ENCODE measurements at places on chromosomes 2 and 18.

- no peak for DNase-seq
Measured at GRCh38 chr2:120599072-120599471, 136.6 kb upstream of the GLI2 start.

DNA sequence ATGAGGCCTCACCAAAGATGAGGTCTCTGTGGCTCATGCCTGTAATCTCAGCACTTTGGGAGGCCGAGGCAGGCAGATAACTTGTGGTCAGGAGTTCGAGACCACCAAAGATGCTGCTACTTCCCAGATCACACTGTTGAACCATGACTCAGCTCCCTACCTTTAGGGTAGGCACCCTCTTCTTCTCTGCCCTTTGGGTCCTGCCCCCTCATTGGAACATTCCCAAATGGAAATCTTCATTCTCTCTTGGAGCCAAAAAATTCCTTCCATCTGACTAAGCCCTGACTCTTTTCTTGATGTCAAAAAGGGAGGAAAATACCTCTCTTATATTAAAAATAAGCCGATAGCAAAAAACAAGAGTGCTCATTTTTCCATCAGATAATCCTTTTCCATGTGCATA, 183.5 kb downstream of the PAX3 start:
- no peak for DNase-seq

- no peak for DNase-seq
Measured at GRCh38 chr18:65329010-65329409, 421.8 kb upstream of the CDH7 start.

DNA sequence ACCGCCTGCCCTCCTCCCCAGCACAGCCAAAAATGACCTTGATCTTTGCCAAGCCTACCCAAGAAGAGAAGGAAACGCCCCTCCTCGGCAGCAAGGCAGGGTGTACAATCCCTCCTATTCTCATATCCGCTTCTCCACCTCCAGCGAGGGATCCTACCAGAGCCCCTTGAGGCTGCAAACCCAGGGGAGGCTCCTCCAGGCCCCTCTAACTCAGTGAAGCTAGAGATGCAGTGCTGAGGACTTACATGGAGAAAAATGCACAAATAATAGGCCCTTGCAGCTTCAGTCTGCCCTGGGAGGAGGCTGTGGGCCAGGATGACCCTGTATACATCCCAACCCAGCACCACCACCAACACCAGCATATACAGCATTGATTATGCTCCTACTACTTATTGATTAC, 46.9 kb upstream of the POMC start:
- DNase-seq, result no peak

GRCh38 chr2:239399921-239400595, 762 bp downstream of the HDAC4 start:
- DNase-seq, result no peak

GRCh38 chr2:121884078-121884477, 128.6 kb downstream of the TSN start:
- no peak for DNase-seq

DNA sequence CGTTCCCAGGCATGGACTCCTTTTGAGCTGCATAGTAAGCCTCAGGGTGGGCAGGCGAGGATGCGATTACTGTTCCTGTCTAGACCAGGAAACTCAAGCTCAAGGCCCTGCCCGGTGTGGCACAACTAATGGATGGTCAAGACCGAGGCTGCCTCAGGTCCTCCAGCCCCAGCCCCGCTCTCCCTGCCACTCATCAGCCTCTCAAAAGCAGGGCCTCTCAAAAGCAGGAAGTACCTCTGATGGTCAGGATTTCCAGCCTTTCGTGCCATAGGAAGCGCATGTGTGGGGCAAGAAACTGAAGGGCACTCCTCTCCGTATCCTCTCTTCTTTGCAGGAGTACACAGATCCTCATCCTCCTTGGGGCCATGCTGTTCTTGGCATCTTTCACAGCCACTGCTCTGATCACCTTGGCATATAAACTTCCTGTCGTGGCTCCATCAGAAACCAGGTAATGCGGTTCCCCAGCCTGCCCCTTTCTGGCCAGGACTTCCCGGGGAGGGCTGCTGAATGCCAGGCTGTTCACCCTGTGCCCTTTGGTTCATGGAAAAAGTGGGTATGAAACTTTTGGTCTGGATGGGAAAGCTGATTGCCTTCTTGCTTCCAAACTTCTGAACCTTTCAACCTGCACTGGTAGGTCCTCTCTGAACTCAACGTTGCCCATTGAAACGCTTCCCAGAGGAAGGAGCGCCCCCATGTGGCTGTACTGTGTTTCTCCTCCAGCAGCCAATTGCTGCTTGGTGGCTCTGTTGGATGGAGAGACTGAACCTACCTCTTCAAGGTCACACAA, 82.8 kb upstream of the SEC11C start:
- DNase-seq, result peak; percentile 60

DNA sequence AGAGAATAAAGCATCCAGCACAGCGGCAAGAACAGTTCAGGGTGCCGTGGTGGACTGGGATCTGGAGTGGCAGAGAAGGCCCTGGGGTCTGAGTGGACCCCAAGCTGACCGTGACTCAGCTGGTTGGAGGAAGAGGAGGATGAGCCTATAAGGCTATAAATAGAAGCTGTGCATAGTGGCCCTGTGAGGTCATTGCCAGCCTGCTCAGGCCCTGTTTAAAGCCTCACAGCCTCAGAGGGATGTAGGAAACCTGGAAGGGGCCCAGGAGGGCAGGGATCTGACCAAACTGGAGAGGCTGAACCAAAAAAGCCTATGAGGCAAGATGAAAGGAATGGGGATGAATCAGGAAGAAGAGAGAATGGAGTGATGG, 11.3 kb upstream of the DES start:
- DNase-seq, result peak; percentile 79
